ENCODE measurements at places on chromosomes 1 and 21.

DNA sequence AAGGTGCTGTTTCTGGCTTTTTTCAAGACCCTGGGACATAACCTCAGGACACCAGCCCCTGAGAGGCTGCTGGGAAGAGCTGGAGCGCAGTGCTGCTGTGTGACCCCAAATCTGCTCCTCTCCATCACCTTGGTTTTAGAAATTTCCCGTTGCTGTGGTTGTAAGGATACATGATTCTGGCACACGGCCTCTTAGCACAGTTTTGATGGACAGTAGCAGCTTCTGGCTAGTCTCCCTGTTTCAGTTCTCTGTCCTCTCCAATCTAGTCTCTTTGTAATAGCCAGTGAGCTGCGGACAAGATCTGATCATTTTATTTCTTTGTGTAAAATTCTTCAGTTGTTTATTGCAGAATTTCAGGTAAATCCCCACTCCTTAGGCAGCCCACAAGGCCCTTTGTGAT lies 3.1 kb downstream of the CLIC6 start:
- no peak for DNase-seq

- no peak for DNase-seq
These were observed 18.0 kb downstream of the ADORA1 start for GRCh38 chr1:203145321-203146041.

DNA sequence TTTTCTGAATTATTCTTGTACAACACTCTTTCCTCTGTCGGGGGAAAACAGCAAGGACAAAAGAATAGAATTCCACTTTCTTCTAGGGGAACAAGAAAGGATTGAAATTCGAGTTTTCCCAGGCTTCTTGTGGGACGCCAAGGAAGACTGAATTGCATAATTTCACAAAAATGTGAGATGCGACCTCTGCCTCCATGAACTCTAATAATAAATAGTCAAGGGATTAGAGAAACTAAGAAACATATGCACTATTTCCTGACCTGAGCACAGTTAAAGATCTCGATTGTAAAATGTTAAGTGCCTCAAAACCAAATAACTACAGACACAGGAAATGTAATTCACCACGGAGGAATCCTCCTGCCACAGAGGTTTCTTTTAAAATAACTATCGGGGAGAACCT lies 117.3 kb upstream of the MARK1 start:
- no peak for DNase-seq

GRCh38 chr21:28522014-28522799 lies 470.5 kb downstream of the LTN1 start:
- no peak for DNase-seq

- no peak for DNase-seq
These were observed 68.4 kb downstream of the CAMK2N1 start for GRCh38 chr1:20417581-20417980.

DNA sequence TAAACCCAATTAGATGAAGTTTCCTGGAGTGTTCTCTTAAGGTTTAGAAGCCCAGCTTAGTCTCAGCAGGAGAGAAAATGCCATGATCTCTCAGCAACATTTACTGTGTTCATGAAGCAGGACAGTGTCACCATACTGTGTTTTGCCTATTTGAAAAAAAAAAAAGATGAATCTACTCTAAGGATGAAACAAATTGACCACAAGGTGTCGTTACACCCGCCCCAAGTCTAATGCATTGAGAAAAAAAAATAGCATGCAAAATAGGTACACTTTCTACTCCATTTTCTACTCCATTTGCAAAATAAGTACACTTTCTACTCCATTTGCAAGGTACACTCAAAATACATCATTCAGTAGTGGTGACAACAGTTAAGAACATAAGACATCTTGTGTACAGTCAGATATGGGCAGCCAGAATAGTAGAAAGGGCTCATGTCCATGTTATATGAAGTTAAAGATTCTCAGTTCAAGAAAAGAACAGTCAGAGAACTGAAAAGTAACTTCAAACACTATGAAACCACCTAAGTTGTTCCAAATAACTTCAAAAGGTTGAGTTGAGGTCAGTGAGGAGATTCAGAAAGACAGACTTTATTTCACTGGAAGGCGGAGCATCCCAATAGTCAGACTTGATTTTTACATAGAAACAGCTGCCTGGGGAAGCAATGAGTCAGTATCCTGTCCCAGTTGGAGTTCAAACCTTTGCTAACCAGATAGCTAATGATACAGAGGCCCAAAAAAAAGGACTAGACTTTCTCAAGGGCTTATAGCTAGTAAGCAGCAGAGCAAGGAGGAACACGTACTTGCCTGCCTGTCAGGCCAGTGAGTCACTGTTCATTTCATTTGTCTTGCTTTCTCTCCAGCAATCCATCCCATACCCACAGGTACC lies 13.3 kb downstream of the PLPPR5 start:
- DNase-seq = no peak

DNA sequence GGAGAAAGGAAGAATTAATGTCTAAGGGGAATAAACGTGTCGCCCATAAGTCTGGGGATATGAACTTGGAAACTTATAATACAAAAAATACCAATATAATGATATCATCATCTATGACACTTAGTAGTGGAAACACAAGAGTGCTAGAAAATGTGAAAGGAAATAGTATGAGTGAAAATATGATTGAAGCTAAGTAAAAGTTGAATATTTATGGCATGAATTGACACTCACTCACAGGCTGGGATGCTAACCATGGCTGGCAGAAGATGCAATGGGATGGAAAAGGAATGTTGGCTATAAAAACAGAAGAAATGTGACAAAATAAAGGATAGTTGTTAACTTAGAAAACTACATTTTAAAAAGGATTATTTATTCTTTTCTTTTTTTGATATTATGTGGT lies 120.1 kb downstream of the XPR1 start:
- no peak for DNase-seq

DNA sequence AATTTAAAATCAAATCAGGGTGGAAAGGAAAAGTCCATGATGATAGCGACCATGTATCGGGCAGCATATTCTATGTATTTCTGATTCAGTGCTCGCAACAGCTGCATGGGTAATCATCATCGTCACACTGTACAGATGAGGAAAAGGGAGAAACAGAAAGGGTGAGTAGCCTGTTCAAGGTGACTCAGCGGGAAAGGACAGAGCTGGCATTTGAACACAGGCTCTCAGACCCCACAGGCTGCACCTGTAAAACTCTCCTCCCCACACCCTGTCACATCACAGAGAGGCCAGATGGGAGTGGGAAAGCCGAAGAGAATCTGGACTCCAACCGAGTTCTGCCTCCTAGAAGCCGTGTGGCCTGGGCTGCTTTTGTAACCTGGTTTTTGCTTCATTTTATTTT lies 14.0 kb downstream of the RUNX1 start:
- no peak for DNase-seq

- DNase-seq = no peak
These were observed 5.1 kb upstream of the ARHGAP30 start for GRCh38 chr1:161074676-161075368.

- peak; percentile 30 for DNase-seq
These were observed 17.7 kb downstream of the TINAGL1 start for GRCh38 chr1:31593770-31594632.

DNA sequence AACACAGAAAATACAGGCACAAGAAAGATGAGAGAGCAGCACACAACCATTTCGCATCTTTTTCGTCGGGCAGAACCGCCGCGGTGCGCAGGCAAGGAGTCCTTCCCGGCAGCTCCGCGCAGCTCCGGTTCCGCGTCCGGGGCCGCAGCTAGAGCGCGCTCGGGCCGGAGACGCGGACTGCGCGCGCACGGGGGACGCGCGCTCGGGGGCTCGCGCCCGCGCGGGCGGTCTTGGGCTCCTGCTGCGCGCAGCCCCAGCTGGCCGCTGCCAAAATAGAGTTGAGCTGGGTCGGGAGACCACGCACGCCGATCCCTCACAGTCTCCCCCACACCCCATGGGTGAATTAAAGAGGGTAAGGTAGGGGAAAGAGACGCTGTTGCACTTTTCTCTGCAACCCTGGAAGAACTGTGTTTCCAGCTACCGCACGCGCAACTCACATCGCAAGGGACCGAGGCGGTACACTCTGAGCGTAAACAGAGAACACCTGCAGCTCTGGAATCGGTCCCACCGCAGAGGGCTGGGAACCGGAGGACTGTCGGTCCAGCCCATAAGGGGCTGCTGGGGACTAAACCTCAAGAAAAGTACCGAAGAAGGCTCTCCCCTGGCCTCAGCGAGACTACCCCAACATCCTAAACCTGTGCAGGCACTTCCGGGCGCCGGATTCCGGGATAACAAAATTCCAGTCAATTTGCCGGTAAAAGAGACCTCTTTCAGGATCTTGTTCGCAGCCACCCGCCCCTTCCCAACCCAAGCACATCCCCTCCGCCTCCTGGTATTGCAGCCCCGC lies 1.7 kb downstream of the NR5A2 start:
- DNase-seq = no peak

- DNase-seq = no peak
These were observed 71.1 kb downstream of the IER5 start for GRCh38 chr1:181159451-181160140.

GRCh38 chr1:42747125-42747524 lies 7.1 kb upstream of the CLDN19 start:
- no peak for DNase-seq

- no peak for DNase-seq
These were observed 362.2 kb downstream of the SRGAP2C start for GRCh38 chr1:121546830-121547591.

DNA sequence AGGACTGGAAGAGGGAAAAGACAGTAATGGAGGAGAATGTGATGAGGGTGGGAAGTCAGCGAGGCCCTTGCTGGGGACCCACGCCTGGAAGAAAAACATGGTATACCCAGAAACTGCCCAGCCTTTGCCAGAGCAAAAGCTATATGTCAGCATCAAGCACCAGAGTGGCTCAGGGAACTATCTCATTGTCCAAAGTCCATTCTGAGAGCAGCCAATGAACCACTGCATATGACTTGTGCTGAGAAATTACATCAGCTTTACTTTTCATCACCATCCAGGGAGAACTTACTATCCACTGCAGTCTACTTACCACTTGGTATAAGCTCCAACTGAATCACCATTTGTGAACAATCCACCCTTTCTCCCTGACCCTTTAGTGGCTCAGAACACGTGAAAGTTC lies 148.1 kb downstream of the TTLL7 start:
- no peak for DNase-seq

Data from stimulated activated CD8-positive, alpha-beta memory T cell treated with anti-CD3 and anti-CD28 coated beads, Interleukin-12 subunit alpha, Interleukin-12 subunit beta, amount 100 ng/mL, for 4 hours (primary cell).